Stimulated activated CD8-positive, alpha-beta memory T cell treated with anti-CD3 and anti-CD28 coated beads, Interleukin-12 subunit alpha, Interleukin-12 subunit beta, amount 100 ng/mL, for 4 hours (primary cell): ENCODE measurements at places on chromosomes 6 and 20.

- DNase-seq = no peak
Observed at GRCh38 chr6:108575905-108576494, 15.3 kb downstream of the FOXO3 start.

- no peak for DNase-seq
Observed at GRCh38 chr6:124927806-124928205, 34.4 kb upstream of the RNF217 start.

DNA sequence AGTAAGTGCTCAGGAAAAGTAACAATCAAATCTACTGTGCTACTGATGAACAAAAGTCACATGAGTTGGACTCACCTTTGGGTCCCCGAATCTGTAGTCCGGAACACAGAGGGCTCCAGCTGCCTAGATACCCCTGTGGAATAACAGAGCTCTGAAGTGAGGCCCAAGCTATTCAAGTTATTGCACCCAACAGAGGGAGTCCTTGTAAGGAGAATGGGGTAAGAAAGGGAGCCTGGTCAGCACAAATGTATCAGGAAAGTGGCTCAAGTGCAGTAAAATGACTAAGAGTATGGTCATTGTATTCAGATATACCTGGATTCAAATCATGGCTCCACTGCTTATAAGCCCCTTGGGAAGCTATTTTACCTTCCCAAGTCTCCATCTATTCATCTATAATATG is 20.9 kb downstream of the EDN1 start:
- no peak for DNase-seq

DNA sequence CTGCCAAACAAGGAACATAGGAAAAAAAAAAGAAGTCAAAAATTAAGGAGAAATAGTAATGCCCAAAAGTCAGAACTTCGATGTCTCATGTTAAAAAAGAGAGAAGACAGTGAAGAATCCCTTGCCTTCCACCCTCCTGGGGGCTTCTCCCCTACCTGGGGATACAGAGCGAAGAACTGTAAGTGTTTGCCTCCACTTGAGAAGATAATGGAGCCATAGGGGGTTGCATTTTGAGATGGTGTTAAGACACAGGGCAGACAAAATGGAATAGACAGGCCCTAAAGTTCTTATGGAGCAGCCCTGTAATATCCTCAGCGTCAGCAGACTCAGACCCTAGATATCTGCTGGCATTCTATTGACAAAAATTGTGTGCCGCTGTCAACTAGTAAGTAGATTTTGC is 222.2 kb upstream of the MAP3K7 start:
- DNase-seq = no peak

DNA sequence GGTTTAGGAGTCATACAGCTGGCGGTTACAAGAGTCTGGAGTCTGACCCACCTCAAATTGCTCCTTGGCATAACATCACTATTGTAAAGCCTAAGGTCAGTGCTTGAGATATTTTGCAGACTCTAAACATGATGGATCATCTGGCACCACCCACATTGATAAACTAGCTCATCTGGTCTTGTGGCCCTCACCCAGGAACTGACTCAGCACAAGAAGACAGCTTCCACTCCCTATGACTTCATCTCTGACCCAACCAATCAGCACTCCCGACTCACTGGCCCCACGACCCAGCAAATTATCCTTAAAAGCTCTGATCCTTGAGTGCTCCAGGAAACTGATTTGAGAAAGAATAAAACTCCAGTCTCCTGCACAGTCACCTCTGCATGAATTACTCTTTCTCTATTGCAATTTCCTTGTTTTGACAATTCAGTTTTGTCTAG is 115.9 kb downstream of the CD24 start:
- no peak for DNase-seq

- DNase-seq = no peak
Observed at GRCh38 chr20:13356591-13356990, 135.5 kb downstream of the ISM1 start.

- no peak for DNase-seq
Observed at GRCh38 chr6:4649728-4650127, 126.5 kb upstream of the CDYL start.

- no peak for DNase-seq
Observed at GRCh38 chr6:4451081-4451480, 315.7 kb upstream of the ECI2 start.

- DNase-seq = no peak
Observed at GRCh38 chr6:124978451-124979293, 16.4 kb downstream of the RNF217 start.

DNA sequence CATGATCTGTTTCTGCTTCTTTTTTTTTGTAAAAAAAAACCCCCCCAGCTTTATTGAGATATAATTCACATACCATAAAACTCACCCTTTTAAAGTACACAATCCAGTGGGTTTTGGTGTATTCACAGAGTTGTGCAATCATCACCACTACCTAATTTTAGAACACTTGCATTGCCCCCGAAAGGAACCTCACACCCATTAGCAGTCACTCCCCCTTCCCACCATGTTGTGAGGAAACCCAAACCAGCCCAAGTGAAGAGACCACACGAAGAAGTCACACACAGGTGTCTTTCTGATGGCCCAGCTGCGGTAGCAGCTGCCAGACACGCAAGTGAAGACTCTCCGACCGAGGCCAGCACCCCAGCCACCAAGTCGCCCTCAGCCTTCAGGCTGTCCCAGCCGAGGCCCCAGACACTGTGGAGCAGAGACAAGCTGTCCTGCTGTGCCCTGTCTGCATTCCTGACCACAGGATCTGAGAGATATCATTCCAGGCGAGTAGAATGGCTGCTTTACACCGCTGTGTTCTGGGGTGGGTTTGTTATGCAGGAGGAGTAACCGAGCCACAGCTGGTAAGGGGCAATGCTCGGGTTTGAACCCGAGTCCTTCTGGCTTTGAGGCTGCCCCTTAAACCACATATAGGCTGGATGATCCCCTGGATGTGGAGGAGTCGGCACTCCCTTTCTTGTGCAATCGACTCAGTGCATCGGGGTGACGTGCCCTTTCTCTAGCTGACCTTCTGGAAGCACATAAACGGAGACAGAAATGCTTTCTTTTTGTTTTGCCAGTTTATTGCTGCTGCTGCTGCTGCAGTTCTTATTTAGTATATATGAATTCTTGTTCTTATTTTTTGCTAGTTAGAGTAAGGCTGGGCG is 59.1 kb upstream of the PTPN1 start:
- no peak for DNase-seq

DNA sequence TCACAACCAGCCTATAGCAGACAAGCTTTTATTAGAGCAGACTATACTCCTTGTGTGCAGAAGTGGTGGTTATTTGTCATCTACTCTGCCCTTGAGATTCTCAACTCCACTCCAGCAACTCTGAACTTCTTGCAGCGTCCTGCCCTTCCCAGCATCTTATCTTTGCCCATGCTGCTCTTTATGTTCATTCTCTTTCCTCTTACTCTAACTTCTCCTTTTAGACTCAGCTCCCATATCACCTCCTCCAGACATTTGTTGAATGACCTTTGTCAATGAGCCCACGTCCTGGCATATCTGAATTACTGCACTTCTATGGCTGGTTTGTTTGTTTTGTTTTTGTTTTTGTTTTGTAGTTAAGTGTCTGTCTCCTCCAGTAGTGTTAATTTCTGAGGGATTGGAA is 81.2 kb downstream of the KCNQ5 start:
- no peak for DNase-seq

DNA sequence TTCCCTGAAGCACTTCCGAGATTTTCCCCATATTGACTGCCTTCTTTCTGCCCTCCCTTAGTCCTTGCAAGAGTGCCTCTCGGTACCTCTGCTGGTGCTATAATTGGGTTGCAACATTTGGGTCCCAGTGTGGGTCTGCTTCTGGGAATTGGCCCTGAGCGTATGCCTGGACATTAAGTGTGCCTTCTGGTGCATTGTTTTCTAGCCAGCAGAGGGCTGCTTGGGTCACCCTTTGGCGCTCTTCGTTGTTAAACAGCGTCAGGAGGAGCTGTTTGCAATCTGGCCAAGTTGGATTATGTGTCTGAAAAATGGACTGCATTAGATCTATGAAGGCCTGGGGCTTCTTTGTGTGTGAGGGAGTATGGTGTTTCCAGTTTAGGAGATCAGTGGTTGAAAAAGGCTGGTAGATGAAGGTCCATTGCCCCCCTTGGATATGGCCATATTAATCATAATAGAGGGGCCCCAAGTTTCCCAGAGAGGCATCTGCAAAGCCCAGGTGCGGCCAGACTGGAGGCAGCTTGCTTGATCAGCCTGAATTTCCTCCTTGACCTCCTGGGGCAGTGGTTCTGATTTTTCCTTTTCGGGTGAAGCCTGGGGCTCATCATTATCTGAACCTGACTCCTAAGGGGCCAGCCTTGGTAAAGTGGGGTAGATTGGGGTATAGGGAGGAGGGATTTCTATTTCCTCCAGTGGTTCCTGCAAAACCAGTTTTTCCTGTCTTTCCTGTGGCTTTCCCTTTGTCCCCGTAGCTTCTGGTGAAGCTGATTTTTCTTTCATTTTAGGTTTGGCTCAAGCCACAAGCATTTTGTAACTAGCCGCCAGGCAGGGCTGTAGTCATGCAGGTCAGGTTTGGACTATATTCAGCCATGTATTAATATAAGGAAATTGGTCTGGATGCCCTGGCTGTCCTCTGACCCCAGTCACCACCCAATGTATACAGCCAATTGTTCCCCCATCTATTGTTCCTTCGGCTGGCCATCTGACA is 85.4 kb upstream of the GPR6 start:
- no peak for DNase-seq

DNA sequence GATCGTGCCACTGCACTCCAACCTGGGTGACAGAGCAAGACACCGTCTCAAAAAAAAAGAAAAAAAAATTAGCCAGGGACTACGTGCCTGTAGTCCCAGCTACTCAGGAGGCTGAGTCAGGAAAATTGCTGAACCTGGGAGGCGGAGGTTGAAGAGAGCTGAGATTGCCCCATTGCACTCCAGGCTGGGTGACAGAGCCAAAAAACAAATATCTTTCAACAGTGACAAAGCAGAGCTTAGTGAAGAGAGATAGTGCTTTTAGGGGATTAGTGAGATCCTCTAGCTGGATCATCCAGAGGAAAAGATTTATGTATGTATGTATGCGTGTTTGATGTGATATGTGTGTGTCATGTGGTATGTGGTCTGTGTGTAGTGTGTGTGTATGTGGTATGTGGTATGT is 56.6 kb downstream of the IL22RA2 start:
- DNase-seq = no peak

DNA sequence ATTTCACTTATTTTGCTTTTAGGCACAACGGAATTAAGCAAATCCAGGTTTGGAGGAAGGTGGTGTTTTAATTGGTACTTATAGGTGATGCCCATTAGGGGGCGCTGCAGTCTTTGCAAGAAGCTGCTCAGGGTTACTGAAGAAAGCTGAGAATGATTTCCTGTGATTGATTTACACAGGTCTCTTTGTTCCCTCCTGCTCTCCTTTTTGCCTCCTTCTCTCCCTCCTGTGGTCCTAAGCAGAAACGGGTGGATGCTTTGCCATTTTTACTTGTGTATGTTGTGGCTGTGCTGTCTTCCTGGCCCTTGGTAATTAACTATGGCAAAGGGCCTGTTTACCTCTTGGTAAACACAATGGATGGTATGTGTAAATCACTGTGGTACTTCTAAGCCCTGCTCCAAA is 97.8 kb downstream of the ANKS1A start:
- peak; percentile 4 for DNase-seq

- no peak for DNase-seq
Observed at GRCh38 chr20:23242556-23243180, 107.9 kb upstream of the NXT1 start.

DNA sequence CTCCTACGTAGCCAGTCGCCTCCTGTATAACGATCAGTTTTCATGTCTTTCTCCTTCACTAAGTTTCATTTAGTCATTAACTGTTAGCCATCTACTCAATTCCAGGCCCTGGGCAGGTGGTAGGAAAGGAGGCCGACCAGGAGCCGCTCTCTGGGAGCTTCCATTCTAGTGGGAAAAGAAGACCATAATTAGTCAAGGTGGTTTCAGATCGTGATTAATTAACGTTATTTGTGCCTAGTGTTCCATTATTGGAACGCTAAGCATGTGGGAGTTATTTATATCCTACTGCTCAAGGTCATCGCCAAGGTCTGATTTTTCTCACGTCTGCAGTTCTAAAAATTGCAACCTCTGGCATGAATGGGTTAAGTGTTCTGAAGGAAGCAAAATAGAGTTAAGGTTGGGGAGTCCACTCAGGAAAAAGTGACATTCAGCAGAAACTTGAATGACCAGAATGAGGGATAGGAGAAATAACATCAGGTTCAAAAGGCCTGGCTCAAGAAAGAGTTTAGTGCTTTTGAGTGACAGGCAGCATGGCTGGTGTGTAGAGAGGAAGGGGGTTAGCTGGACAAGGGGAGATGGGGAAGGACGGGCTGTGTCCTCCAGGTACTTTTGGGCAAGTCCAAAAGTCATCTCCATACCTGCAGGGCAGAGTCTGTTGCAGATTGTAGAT is 812 bp downstream of the SLC9A8 start:
- no peak for DNase-seq

DNA sequence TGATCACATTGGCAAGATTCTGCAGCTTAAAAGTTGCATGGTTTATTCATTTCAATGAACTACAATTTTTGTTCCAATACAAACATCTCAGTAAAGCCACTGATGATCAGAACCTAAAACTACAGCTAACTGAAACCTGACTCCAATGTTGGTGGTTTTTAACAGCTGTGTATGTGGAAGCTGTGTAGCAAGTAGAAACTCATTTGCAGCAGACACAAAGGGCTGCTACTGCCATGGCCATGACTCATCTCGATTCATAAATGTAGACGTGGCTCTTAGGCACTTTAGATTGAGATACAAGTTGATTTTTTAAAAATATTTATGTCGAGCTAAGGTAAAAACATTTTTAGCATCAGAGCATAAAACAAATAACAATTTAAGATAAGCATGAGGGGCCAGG is 19.5 kb upstream of the MAP3K4 start:
- no peak for DNase-seq

DNA sequence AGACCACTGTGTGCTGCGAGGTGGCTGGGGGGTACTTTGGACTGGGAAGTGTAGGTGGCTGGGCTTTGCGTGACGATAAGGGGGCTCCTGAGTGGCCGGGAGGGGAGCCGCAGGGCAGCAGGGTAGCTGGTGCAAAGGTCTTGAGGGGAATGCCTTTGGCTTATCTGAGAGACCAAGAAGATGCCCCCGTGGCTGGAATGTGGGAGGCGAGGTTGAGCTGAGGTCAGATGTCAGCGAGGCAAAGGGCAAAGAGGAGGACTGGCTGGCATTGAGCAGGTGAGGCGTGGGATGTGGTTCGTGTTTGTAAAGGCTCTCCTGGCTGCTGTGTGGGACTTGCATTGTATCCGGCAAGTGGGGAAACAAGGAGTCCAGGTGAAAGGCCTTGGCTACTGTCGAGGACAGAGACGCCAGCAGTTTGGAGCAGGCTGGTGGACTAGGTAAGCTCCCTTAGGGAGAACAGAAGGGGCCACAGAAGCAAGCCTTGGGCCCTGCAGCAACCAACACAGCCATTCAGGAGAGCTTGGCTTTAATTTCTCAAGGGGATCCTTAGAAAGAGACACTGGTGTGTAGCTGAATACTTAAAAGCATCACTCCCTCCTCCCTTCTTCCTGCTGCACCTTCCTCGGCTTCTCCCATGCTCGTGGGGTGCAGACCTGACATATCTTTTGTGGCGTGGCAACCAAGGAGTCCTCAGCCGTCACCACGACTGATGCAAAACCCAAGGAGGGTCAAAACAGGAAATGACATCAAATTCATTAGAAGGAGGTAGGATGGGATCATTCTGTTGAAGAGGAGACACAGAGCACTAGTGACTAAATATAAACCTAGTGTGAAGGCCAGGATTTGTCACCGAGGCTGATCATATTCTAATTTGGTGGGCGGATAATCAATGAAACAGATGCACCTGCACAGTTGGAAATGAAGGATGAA is 53.5 kb upstream of the ERVFRD-1 start:
- DNase-seq = no peak

- no peak for DNase-seq
Observed at GRCh38 chr6:32056254-32056653, 18.0 kb downstream of the CYP21A2 start.

GRCh38 chr6:110331390-110331789 is 26.8 kb downstream of the METTL24 start:
- DNase-seq = no peak
